ENCODE measurements at places on chromosomes 13 and 19. TPM values are rescaled to one million over a fixed set of nuclear protein-coding genes. Genes with fewer than 3 reads are reported as not detected.

PDE4C gene
- total RNA-seq: 0.10 TPM

CRYL1 gene
- total RNA-seq: 15.7 TPM

ZNF729 gene
- not detected for total RNA-seq

CEACAM3 gene
- not detected for total RNA-seq

TLE6 gene
- 4.5 TPM for total RNA-seq

RNF225 gene
- 0.58 TPM for total RNA-seq

TPTE2 gene
- 0.30 TPM for total RNA-seq

BCKDHA gene
- total RNA-seq: 18.4 TPM

All from activated T-cell treated with anti-CD3 and anti-CD28 coated beads, Interleukin-2, amount 50 U/mL, for 72 hours (primary cell).